Activated CD4-positive, CD25-positive, alpha-beta regulatory T cell treated with anti-CD3 and anti-CD28 coated beads, Interleukin-2, amount 50 U/mL, for 24 hours (primary cell): ENCODE measurements at places on chromosomes 11 and 22.

DNA sequence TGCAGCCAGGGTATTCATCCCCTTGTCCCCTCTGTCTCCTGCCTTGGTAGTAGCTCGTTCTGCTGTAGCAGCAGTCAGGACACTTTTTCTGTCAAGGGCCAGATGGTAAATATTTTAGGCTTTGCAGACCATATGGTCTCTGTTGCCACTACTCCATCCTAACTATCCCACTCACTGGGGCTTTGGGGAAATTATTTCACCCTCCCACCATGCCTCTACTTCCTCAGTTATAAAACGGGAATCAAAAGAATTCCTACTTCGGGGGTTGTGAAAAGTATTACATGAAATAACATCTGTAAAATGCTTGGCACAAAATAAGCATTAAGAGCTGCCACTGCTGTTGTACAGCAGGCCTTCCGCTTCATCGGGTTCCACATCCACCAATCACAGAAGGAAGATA, 89.9 kb upstream of the LDLRAD3 start:
- no peak for ATAC-seq

GRCh38 chr11:70883973-70884623, 368.3 kb downstream of the SHANK2 start:
- no peak for ATAC-seq

DNA sequence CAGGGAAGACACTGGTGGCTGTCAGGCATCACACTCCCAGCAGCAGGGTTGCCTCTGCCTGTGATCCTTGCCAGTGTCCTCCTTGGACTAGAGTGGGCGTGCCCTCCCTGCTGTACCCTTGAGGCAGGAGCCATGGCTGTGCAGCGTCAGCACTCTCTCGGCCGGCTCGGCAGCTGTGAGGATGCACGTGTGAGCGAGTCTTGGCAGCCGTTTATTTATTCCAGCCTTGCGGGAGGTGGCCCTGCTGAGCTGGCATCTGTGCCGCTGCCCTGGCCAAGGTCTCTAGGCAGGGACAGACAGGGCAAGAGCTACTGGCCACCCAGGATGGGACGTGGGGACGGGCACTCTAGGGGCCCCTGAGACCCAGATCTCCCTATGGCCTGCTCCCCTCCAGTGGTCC, 33.9 kb downstream of the TSPAN4 start:
- ATAC-seq, result no peak

DNA sequence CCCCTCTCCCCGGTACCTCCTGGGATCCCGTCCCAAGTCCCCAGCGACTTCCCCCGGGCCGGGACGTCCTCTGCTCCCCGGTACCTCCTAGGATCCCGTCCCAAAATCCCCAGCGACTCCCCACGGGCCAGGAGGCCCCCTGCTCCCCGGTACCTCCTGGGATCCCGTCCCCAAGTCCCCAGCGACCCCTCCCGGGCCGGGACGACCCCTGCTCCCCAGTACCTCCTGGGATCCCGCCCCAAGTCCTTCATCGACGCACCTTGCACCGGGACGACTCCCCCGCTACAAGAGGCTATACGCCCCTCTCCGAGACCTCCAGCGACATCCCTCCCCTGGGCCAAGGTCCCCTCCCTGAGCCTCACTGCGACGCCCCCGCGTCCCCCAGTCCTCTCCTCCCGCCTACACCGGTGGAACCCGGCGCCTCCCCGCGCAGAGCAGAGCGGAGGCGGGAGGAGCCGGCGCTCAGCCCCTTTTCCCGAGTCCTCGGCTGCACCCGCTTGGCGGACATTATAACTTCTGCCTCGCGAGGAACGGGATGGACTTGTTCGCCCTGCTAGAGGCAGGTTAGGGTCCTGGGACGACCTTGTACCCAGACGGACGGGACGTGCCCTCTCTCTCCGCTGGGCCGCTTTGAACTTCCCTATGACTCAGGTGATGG, 912 bp downstream of the KREMEN1 start:
- no peak for ATAC-seq

DNA sequence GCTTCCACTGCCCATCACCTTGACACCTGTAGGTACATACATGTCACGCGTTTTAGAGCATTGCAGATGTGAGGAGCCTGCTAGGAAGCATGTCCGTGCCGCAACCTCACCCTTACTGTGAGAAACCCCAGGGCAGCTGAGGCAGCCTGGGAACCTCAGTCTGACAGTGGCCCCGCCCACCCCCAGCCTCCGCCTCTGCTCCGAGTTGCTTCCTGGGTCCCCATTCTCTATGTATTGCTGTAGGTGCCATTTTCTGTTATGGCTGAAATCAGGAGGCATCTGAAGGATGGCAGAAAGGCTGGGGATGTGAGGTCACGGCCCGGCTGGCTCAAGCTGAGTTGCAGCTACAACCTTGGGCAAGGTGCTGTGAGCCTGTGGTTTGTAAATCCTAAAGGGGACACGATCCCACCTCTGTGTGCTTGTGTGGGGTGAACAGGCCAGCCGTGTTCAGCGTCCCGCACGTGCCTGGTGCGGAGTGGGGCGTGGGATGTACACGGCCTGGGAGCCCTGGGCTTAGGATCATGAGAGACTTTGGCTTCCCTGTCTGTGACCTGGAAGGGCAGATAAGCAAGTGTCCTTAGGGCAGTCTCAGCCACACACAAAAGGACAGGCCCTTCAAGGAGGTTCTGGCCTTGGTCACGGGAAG, 102.7 kb downstream of the PHF21B start:
- no peak for ATAC-seq

GRCh38 chr11:125062931-125063428, at the start of gene SLC37A2:
Gene SLC37A2, plus strand, starts transcription at chr11:125063305. Its CDS starts 63 bp downstream, at chr11:125063368.
- ATAC-seq, result peak; percentile 85

GRCh38 chr11:78370406-78371172, 47.0 kb downstream of the GAB2 start:
- ATAC-seq, result no peak

DNA sequence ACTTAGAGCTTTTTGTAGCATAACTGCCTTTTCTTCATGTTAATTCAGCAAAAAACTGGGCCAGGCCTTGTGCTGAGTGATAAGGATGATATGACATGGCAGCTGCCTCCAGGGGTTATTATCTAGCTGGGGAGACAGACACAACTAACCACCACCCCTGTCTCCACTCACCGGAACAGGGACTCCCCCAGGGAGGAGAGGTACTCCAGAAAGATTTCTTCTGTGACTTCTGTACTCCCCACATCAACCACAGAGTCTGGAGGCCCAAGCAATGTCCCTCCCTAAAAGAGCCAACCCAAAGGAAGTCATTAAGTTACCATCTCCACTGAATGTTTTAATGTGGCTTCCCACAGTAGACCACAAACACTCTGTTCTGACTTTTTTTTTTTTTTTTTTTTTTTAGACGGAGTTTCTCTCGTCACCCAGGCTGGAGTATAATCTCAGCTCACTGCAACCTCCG, 14.3 kb upstream of the PMM1 start:
- ATAC-seq, result peak; percentile 97

- ATAC-seq, result no peak
Measured at GRCh38 chr11:131365329-131365930, 5.0 kb upstream of the NTM start.

DNA sequence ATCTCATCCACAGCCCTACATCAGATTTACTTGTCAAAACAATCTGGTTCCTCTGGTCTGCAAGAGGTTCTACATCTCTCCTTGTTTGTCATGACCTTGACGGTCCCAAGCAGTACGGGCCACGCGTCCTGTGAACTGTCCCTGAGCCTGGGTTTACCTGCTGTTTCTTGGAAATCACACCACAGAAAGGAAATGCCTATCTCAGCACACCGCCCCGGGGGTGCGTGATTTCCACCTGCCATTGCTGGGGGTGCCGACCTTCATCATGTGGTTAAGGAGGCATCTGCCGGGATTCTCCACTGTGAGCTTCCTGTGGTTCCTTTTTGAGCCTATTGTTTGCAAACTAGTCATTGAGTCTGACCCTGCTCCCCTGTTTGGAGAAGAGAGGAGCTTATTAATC, 1363.4 kb downstream of the BRD1 start:
- no peak for ATAC-seq

GRCh38 chr11:1053121-1053901, 16.8 kb upstream of the MUC6 start:
- ATAC-seq, result no peak

DNA sequence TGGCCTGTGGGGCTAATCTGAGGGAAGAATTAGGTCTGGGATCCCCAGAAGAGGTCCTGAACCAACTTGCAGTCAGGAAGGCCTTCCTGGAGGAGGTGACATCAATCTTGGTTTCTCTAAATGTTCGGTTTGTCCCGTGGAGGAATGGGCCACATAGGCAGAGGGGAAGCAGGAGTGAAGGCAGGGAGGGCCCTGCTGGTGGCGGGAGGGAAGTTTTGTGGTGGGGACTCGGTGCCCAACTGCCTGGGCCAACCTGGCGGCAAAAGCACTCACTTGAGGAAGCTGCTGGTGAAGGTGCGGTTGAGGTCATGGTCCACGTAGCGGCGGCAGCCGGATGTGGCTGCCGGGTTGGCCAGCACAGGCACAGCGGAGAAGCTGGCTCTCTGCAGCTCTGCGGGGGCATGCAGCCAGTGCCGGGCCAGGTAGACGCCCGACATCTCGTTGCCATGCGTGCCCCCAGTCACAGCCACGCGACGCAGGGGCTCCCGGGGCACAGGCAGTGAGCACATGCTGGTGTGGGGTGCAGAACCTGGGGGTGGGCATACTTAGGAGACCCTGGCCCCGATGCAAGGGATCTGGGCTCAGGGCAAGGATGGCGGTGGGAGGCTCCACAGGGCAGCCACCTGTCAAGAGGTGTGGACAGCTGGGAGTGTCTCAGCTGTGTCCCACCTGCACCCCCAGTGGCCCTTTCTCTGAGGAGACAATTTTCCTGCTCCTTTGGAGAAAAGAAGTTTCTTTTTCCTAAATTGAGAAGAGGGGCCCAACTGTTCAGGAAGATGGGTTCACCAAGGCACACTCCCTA, 3.8 kb downstream of the ACY3 start:
- peak; percentile 44 for ATAC-seq

DNA sequence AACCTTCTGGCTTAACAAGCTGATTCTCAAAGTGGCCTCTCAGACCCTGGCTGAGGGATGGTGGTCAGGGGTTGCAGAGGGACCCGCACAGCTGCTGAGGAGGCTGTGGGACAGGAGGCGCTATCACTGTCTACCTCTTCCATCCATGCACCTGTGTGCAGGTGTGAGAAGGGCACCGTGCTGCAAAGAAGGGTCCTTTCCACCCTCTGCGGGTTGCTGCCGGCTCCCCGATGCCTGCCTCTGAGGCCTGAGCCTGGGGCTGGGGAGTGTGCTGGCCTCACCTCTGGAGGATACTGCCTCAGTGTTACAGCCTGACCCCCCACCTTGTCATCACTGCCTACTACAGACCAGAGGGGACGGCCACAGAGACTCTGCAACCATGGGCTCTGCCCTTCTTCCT, 66.1 kb upstream of the B3GAT1 start:
- ATAC-seq, result no peak

DNA sequence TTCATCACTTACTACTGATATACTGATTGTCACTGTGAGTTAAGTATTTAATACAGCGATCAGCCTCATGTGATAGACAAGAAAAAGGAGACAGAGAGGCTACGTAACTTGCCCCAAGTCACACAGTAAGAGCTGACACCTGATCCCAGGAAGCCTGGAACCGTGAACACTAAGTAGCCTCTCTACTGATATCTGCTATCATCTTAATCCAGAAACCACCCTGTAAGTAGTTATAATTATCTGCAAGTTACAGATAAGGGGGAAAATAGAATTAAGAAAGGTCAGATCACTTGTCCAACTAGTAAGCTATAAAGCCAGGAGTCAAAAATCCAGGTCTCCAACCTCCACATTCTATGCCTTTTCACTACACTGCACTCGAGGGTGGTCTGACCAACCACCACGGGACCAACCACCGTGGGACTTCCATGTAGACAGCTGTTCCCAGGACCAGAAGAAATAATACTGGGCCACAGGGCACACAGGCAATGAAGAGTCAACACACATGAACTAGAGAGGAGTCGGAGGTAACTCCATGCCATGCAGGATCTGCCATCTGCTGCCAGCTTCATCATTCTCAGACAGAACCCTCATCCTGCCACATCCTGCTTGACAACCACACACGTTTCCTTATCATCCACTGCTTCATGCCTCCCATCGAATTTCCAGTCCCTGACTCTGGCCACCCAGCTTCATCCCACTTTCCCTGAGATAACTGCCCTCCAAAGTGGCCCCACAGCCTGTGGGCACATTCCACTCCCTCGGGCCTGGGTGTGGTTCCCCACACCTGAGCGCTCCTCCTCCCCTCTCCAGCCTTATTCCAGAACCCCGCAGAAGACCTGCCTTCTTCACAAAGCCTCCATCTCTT, 58.6 kb downstream of the MICAL3 start:
- ATAC-seq, result no peak

GRCh38 chr22:40334899-40335298, 11.4 kb upstream of the ADSL start:
- peak; percentile 44 for ATAC-seq

- ATAC-seq, result no peak
Measured at GRCh38 chr11:94933223-94934130, 39.9 kb downstream of the CWC15 start.

GRCh38 chr11:35525501-35526175, at the start of gene PAMR1:
Gene PAMR1, minus strand, starts transcription at chr11:35525616. Its CDS starts 31 bp downstream, at chr11:35525585.
- no peak for ATAC-seq

GRCh38 chr22:40727964-40728615, 48.8 kb downstream of the MCHR1 start:
- no peak for ATAC-seq

- peak; percentile 51 for ATAC-seq
Measured at GRCh38 chr11:117011541-117011898, 86.7 kb downstream of the SIK3 start.

DNA sequence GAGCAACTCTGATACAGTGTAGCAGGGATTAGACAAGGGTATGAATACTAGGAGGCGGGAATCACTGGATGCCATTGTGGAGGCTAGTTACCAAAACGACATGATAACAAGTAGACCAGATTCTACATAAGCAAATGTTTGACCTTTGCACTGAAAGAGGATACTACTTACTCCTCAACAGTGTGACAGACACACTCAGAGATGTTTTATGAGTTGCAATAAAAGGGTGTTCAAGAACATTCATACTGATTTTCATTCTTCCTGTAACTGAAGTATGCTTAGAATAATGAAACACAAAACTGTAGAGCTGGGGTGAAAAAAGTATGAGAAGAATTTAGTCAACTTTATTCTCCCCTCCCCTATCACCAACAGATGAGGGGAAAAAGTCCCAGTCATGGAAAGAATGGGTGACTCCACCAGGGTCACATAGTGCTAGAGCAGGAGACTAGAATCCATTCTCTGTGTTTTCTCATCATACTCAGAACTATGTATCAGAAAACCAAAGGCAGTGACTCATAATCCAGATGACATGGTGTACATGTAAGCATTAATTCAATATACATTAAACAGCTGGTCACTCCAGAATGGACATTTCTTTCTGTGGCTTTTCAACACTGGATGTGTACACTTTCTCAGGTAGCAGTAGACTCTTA, 32.8 kb downstream of the ARHGAP20 start:
- no peak for ATAC-seq

GRCh38 chr11:65658174-65659021, 4.3 kb downstream of the RELA start:
- ATAC-seq, result no peak

DNA sequence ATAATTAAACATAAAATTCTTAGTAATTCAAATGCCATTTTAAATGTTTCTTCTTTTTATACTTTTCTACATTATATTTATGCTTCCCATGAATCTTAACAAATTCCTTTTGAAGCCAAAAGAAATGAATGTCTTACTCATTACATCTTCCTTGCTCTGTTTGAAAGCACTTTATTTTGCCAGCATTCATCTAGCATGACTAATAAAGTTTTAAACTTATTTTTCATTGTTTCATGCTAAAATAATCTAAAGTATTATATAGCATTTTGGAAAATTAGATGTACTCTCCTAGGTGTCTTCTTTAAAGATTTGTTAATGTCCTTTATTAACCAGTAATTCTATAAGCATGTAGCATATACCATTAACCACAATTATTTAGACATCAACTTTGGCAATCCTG, 9.7 kb upstream of the PIWIL4 start:
- ATAC-seq, result no peak

GRCh38 chr22:28703436-28703835, 23.8 kb upstream of the TTC28 start:
- ATAC-seq, result no peak
